ENCODE measurements at places on chromosomes 7 and 10. TPM values are rescaled to one million over a fixed set of nuclear protein-coding genes. Genes with fewer than 3 reads are reported as not detected.

The CPA2 gene
- total RNA-seq = not detected

The NPY4R2 gene
- 0.31 TPM for total RNA-seq

DNA sequence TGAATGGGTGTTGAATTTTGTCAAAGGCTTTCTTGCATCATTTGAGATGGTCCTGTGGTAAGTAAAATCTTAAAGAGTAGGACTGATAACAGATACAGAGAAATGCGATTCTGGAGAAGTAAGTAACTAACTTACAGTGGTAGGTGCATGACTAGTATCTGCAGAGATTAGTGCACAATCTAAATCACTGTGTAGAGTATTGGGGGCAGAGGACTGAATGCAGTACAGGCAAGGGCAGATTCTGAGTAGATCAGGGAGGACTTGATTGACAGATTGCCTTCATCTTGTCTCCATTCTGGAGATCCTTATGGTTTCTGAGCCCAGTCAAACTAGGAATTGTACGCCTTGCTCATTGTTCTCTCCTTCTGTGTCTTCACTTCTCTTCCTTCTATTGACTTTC is 736.0 kb downstream of the AUTS2 start:
- DNase-seq = no peak

DNA sequence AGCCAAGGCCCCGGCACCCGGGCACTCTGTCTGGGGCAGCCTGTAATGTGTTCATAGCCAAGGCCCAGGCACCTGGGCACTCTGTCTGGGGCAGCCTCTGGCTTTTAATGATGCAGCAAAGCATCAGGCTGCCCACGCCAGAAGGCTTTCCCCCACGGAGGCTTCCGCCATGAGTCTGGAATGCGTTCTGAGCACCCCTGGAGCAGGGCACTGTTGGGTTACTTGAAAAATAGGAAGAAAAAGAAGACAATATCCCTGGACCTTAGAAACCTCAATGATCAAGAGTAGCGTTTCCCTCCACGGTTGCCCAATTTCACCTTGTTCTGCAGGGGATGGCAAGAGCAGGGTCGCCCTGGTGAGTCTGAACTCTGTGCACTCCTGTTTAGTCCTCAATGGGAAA is 565.0 kb downstream of the PTPRN2 start:
- no peak for DNase-seq

GRCh38 chr10:32972929-32973328 is 14.9 kb upstream of the ITGB1 start:
- no peak for DNase-seq

GRCh38 chr7:55571511-55572377 is 558 bp downstream of the VOPP1 start:
- DNase-seq = no peak

DNA sequence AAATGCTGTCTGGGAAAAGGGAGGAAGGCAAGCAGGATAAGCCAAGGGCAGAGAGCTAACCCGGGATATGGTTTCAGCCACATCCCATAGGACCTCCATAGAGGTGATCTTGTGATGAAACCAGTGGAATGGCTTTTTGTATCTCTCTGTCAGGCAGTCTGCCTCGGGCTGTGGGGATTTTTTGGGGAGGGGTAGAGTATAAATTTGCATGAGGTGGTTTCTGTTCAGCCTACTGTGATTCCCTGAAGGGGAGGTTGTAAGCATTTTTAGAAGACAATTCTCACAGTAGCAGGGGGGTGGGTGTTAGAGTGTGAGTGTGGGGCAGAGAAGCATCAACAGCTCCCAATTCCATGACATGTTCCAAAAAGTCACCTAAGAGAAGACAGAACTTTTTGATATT is 11.8 kb downstream of the OR9A2 start:
- DNase-seq = no peak

GRCh38 chr7:30625283-30625682 is 30.6 kb downstream of the GARS1 start:
- DNase-seq = no peak

DNA sequence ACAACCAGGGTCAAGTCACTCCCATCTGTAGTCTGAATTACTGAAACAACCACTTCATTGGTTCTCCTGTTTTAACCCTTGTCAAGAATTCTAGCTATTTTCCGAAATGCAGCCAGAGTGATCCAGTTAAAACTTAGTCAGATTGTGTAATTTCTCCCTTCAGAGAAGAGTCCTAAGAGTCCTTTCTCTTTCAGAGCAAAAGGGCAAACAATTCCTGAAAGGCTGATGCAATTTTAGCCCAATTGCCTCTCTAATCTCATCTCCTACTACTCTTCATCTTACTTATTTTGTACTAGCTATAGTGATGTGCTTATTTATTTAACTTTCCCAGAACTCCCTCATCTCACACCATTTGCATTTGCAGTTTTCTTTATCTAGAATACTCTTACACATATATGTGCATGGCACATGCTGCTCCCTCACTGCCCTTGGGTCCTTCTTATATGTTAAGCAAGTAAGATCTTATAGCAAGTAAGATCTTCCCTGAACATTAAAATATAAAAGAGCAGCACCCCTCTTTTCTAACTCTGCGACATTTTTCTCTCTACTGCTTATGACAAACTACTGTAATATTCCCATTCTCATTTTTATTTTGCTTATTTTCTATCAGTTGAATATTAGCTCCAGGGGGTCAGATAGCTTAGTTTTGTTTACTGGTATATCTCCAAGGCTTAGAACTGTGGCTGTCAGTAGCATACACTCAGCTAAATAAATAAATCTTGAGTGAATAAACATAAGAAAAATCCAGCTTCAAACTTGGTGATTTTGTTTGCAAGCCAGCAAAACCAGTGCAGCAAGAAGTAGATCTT is 44.6 kb downstream of the HGF start:
- DNase-seq = no peak
